ENCODE measurements at places on chromosomes 3 and 15.
A peak's percentile ranks its signal among the peaks of the same experiment; 100 is the strongest.

GRCh38 chr15:42345504-42345903 is 13.8 kb upstream of the CAPN3 start:
- DNase-seq = no peak

DNA sequence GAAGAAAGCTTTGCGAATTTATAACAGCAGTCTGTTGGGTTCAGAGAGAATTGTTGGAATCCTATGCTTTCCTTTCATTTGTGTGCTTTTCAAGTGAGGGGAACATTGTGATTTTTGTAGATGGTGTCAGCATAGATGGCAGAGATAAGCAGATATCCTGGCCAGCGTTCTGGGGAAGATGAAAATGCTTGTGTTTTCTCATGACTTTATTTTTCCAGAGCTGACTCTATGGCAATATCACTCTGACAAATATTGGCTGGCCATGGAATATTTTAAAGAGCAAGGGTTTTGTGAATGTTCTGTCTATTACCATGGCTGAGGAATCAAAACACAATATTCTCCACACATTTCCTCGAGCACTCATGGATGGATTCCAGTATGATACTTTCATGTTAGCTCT is 108.8 kb downstream of the MITF start:
- DNase-seq = no peak

- DNase-seq = no peak
Measured at GRCh38 chr3:35708394-35709271, 69.3 kb downstream of the ARPP21 start.

GRCh38 chr3:109545746-109546145 is 208.4 kb upstream of the DPPA4 start:
- no peak for DNase-seq

DNA sequence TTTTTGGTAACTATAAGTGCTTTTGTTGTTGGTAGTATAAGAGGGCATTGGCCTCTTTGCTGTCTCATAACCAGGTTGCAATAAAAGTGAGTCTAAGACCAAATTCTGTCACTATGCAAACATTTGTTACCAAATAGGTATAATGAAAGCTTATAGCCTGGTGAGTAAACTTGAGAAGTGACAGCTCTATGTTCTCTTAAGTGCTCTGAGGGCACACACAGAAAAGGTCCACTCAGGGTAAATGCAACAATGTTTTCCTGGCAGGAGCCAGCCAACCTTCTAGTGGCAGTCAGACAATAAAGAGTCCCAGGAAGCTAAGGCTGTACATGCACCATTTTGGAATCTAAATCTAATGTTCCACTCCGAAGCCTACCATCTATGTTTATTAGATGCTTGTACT is 262.1 kb upstream of the TGFBR2 start:
- DNase-seq = no peak

DNA sequence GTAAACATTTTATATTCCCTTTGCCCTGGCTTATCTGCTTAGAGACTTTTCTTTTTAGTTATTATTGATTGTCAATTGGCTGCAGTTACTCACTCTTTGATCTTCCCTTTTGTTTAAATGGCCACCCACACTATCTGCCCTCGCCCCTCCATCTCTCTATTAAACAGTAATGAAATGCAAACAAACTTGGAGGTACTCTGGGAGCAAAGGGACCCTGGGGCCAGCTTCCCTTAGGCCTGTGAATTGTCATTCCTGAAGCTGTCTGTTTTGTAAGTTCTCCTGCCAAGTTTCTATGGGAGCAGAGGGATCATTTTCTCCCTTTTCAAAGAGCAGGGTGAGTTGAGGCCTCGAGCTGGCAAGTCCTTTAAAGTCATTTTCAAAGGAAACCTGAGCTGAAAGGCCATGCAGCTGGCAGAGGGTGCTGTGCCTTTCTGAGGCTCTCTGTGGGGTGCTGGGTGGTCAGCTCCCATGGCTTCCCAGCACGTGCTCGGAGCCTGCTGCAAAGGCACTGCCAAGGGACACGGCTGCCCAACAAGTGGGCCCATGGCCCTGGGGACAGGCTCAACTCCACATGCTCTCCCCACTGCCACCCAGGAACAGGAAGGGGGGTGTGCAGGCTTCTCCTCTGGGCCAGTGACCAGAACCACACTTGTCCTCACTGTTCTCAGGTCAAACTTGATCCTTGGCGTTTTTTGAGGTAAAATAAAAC is 17.4 kb upstream of the RTP2 start:
- no peak for DNase-seq

GRCh38 chr3:122391681-122392446 is 7.9 kb downstream of the FAM162A start:
- no peak for DNase-seq

- DNase-seq = no peak
Measured at GRCh38 chr3:16844222-16844621, 40.5 kb upstream of the PLCL2 start.

GRCh38 chr3:104032283-104032682 is 1334.4 kb upstream of the ALCAM start:
- no peak for DNase-seq

DNA sequence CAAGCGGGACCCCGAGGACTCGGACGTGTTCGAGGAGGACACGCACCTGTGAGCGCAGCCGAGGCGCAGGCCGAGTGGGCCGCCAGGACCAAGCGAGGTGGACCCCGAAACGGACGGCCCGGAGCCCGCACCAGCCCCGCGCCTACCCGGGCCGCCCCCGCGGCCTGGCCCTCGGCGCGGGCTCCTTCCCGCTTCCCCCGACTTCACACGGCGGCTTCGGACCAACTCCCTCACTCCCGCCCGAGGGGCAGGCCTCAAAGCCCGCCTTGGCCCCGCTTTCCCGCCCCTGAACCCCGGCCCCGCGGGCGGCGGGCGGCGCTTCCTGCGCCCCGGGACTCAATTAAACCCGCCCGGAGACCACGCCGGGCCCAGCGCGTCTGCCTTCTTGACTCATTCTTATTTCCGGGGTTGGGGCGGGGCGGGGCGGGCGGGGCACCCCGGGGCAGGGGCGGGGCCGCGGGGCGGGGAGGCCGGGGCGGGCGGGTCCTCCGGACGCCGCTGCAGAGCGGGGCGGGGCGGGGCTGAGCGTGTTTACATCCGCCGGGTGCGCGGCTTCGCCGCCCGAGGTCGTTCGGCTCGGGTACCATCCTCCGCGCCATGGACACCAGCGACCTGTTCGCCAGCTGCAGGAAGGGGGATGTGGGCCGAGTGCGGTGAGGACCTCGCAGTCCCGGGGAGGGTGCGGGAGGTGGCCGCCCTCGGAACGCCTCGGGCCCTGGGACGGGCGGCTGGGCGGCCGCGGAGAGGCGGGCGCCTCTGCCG is at the start of gene ABTB1:
ABTB1 (plus strand) TSS at position 524 of the 762 bp plus-strand sequence; CDS start at position 598, 74 bp downstream.
- DNase-seq = peak; percentile 83

DNA sequence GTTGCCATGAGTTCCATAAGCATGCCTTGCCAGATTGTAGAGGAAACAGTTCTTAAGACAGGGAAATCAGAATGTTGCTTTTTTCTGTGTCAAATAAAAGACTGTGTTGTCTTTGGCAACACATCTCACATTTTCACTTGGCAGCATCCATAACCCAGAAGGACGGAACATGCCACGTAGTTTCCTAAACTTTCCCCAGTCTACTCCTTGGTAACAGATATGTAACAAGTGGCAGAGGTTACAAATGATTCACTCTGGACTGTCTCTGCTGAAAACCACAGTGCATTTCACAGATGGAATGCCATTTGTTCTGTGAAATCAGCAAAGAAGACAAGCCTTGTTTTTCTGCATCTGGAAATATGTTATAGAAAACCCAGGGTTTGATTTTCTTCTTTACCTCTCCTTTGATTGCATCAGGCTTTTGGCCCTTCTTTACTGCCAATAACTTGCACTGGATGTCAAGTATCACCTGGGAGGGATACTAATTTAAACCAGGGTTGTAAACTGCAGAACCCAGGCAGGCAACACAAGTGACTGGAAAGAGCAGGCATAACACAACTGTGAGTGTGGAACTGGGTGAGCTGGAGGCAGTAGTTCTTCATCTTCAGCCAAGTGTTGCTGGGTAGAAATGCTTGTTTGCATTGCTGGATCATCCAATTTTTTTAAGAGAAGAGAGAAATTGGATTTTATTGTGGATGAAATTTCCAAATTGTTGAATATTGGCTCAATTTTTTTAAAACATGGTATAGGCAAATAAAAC is 124.4 kb upstream of the FOXB1 start:
- DNase-seq = no peak

DNA sequence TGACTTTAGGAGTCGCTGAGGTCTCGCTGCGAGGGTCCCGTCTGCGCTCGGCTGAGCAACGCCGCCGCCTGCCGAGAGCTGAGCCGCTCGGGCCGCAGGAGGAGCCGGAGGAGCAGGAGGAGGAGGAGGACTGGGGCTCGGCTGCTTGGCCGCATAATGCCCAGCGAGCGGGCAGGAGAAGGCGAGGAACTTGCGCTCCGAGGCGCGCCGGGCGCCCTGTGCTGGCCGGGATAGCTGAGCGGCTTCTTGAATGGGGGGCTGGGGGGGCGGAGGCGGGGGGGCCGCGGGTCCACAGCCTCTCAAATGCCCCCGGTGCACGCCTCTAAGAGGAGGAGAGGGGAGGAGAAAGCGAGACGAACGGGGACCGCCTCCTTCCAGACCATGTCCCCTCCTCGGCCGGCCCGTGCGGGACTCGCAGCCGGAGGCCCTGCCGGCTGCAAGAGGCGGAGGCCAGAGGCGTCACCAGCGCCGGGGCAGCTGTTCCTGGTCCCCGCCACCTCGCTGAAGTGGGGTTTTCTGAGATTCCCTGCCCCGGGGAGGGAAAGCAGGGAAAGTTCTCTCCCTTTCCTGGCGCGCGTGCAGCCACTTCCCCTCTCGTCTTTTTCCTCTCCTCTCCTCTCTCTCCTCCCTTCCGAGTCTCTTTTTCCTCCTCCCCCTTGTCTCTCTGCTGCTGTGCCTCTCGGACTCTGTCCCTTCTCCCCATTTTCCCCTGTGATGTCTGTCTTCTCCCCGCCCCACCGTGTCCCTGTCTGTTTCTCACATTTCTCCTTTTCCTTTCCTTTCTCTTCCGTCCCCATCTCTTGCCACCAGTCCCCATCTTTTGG is at the start of gene ADAMTS9:
ADAMTS9 (minus strand) TSS at position 220 of the 824 bp plus-strand sequence. CDS start 343 bp downstream, outside the sequence.
- DNase-seq = no peak

DNA sequence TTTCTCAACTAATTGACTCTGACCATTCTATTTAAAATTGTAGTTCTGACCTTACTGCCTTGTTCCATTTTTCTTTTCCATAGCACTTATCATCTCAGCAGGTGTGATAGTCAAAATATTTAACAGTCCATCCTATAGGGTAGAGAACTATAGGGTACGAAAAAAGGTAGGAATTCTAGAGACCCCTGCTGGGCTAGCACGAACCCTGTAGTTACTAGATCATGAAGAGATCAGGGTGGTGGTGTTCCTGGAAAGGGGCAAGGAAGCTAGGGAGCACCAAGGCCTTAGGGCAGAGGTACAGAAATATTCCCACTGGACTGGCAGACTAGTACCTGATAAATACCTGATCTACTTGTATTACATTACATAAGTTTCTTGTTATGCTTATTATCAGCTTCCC is 31.9 kb upstream of the XIRP1 start:
- DNase-seq = no peak

DNA sequence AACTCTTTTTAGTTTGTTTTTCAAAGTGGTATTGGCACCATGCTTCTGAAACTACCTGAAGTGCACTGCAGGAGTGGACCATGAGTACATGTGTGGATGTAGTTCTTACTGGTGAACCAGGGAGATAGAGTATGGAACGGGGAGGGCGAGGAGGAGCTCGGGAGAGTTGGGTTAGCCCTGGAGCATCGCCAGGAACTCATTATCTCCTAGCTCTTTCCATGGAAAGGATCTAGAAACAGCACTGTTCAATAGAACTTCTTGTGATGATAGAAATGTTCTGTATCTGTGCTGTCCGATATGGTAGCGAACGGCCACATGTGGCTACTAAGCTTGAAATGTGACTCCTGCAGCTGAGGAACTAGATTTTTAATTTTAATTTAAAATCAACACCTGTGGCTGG is 47.3 kb downstream of the VGLL4 start:
- DNase-seq = no peak

DNA sequence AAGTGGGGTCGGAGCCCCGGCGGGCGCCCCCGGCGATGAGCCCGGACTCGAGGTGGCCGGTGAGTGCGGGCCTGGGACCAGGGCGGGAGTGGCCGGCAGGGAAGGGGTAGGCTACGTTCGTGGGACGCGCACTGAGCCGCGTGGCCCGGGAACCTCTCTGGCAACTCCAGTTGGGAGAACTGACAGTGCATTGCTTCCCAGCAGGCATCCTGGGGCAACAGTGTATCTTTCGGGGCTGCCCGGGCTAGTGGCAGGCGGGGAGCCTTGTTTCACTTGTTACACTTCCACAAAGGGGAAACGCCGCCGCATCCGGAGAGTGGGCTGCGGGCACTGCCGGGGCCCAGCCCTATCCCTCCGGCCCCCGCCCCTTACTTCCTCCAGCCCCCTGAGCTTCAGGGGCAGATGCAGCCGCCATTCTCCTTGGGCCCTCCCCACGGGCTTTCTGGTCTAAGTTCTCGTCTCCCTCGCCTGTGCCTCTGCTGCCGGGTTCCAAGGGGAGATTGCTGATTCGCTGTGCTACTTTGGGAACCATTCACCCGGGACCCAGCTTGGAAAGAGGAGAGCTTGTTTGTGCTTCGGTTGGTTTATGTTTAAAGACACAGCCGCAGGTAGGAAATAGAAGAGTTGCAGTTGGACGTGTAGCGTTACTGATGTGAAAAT is 675 bp downstream of the BRPF1 start:
- no peak for DNase-seq

Data from activated CD8-positive, alpha-beta memory T cell treated with anti-CD3 and anti-CD28 coated beads for 1 hour (primary cell).